ENCODE measurements at places on chromosomes 7 and 10.
A peak's percentile ranks its signal among the peaks of the same experiment; 100 is the strongest.

GRCh38 chr7:100589341-100589947, 3.3 kb downstream of the FBXO24 start:
- DNase-seq = no peak

DNA sequence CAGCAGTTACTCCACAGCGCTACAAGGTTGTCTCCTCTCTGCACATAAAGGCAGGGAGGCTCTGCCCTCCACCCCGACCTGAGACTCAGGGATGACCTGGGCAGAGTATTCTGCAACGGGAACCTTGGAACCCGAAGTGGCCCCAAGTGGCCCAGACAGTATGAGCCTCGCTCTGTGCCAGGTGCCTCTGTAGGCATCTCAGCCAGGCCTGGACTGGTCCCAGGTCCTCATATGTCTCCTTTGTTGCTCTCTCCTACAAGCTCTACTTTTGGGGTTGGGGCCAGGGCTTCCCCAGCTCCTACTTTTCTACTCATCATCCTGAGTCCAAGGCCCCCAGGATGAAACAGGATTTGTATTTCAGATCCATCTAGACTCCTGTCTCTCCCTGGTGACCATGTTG, 241.5 kb upstream of the PRSS1 start:
- DNase-seq = no peak

DNA sequence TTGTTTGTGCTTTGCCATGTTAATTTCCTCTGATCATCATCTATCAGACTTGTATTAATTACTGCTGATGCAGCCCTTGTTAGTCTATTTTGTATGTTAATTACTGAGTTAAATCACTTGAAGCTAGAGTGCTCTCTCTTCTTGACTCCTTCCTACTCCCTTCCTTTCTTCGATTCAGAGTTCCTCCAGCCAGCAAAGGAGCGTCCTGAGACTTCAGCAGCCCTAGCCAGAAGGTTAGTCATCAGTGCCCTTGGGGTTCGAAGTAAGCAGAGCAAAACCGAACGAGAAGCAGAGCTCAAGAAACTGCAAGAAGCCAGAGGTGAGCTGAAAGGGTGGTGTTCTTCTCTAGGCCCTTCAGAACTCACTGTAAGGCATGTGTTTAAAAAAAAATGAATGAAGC, 32.1 kb downstream of the LOXL4 start:
- DNase-seq = no peak

DNA sequence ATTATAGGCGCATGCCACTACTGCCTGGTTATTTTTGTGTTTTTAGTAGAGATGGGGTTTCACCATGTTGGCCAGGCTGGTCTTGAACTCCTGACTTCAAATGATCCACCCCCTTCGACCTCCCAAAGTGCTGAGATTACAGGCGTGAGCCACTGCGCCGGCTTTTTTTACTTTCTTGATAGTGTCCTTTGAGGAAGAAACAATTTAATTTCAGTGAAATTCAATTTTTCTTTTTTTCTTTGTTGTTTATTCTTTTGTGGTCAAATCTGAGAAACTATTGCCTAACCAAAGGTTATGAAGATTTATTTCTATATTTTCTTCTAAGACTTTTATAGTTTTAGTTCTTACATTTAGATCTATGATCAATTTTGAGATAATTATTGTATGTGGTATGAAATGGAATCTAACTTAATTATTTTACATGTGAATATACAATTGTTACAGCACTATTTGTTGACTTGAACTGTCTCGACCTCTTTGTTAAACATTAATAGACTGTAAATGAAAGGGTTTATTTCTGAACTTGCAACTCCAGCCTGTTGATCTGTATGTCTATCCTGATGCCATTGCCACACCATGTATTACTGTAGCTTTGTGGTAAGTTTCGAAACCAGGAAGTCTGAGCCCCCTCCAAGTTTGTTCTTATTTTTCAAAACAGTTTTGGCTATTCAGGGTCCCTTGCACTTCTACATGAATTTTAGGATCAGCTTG, 19.8 kb upstream of the RASSF4 start:
- no peak for DNase-seq

DNA sequence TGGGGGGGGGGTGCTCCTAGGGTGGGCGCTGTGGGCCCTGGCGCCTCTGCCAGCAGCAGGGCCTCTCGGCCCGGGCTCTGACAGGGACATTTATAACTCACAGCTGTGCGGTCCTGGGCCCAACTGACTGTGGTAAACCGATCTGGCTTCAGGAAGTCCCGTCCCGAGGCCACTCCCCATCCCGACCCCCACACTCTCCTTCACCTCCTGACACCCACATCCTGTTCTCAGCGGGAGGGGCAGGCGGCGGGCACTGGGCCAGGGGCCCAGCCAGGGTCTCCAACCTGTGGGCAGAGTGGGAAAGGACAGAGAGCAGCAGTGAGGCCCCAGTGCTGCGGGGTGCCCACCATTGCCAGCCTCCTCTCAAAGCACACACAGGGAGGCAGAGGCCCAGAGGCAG, 69.1 kb downstream of the ZMIZ1 start:
- peak; percentile 22 for DNase-seq

GRCh38 chr7:108079648-108080591, 50.2 kb downstream of the LAMB4 start:
- DNase-seq = no peak

DNA sequence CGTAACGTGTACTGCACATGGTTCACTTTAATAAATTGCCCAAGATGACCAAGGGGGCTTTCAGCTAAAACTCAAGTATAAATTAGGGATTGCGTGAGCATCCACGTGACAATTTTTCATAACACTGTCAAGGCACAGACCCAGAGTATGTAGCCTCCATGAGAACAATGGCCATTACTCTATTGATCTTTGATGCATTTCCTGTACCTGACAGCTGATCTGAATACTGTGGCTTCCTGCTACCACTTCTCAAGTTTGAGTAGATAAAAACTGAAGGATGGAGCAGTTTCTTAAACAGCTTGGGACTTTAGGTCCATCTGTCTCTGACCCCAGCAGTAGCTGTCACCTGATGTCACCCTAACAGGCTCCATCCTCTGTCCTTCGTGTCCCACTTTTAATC, 98.9 kb downstream of the ABCC2 start:
- DNase-seq = no peak

GRCh38 chr10:11197266-11197712, 179.6 kb downstream of the CELF2 start:
- no peak for DNase-seq

DNA sequence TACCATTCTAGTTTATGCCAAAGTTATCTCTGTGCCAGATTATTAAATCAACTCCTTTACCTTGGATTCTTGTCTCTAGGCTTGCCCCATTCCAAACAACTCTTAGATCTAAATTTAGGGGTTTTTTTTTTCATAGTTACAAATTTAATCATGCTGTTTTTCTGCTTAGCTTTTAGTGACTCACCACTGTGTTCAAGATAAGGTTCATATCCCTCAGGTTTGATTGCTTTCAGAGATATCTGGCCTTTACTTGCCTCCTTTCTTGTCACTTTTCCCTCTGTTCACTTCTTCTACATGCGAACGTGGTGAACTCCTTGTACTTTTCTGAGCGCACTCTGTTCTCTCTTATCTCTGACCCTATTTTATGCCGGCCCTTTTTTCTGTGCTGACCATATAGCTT, 78.2 kb downstream of the VPS50 start:
- DNase-seq = no peak

- no peak for DNase-seq
Measured at GRCh38 chr7:103905997-103906396, 83.5 kb downstream of the RELN start.

DNA sequence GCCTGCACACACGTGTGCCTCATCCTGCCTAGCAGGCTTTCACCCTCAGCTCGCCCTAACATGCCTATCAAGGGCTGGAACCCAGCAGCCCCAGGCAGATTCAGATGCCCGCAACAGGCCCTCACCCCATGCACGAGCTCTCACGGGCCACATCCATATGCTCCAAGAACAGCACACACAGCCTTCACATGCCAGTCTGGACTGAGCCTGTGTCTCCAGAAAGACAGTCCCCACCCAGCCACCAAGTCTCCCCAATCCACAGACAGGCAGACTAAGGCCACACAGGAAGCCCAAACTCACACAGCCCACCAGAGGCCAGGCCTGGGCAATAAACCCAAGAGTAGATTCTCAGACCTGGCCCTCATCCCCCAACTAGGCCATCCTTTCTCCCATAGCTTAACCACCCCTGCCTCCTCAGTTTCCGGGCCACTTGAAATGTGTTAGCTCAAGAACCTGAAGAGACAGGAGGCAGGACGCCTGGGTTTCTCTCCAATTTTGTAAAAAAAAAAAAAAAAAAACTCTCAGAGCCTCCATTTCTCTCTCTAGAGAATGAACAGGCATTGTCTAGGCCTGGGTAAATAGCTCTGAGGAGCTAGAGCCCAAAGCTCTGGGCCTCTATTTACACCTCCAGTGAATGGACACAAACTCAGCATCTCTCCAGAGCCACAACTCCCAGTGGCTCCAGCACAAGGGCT, 6.8 kb downstream of the LDB1 start:
- DNase-seq = no peak

DNA sequence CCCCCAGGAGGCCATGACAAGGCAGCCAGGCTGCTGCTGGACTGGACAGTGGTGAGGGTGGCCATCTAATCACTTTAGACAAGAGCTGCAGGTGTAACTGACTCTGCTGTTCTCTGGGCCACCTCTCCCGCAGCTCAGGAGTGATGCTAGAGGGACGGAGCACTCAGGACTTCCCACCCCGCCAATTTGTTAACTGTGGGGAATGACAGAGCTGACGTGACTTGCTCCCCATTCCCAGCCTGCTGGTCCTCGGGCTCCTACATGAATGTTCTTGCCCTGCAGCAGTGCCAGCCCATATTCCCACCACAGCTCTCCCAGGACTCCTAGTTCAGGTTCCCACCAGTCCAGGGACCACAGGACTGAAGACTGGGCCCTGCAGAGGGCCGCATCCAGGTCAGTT, 16.7 kb upstream of the NPFFR1 start:
- no peak for DNase-seq
